ENCODE measurements at places on chromosomes 1 and 21.

DNA sequence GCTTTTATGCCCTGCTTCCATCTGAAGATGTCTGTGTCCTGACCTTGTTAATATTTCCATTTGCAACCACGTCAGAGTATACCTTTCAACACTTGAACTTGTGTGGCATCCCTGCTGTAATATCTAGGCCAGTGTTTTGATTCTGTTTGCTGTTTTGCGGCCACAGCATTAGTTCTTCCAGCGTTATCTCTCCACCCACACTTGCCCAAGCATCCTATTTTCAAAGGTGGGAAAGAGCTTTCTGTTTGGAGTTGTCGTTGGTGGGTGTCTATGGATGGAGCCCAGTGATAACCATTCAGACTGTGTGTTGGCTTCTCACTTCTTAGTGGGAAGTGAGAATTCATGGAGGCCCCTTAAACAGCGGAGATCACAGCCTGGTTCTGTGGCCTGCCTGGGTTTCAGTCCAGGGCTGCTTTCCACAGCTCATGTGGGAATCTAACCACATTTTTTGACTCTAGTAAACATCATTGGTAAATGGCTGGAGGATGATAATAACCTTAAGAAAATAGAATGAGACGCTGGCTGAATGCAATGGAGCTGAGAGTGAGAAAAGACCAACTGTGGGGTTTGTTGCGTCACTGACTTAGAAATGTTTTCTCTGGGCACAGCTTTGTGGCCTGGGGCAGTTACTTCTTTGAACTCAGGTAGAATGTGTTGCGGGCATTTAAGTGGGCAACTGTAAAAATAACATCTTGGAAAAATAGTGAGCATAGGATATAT, 7.6 kb downstream of the TENT5C start:
- no peak for DNase-seq

GRCh38 chr21:17436626-17437111, 76.2 kb upstream of the CXADR start:
- no peak for DNase-seq

DNA sequence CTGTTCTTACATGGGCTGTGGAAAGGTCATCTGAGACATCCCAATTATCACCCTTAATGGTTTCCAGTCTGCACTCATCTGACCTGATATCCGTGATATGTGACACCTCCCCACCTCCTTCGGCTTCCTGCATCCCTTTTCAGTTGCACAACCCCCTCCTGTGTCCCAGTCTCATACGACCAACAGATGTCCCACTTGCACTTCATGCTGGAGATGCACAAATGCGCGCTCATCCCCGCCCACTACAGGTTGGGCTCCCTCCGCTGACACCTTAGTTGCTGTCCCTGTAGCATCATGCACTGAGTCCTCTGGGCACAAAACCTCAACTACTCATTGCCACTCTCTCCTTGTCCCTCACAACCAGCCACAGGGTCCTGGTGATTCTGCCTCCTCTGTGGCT, 94.4 kb downstream of the MIS18A start:
- DNase-seq = no peak

DNA sequence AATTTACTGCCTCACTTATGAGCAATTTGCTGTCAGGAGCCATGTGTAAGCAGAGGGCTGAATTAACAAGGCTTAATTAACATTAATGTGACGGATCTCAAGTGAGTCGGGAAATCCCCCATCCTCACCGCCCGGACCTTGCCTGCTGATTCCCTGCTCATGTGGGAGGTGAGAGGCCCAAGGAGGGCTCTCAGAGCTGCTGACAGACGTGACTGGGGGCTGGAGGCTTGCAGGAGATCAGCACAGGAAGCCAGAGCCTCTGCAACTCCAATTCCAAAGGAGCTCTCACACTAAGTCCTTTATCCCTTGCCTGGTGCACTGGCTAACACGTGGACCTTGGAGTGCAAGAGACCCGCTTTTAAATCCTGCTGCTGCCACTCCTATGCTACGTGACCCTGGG, 19.4 kb downstream of the LRP8 start:
- DNase-seq = no peak

All from fibroblast of skin of left biceps (primary cell).